ENCODE measurements at places on chromosomes 7 and 10. TPM values are rescaled to one million over a fixed set of nuclear protein-coding genes. Genes with fewer than 3 reads are reported as not detected.

GRCh38 chr10:46255801-46256747 is 30.7 kb upstream of the ANTXRL start:
- DNase-seq: no peak
- H3K27ac ChIP-seq: no peak overlapping the region
- H3K4me3 ChIP-seq: no peak overlapping the region
- no peaks in the 10 kb centered on the region for H3K36me3 ChIP-seq
- H3K27me3 ChIP-seq: no peaks in the 10 kb centered on the region

DNA sequence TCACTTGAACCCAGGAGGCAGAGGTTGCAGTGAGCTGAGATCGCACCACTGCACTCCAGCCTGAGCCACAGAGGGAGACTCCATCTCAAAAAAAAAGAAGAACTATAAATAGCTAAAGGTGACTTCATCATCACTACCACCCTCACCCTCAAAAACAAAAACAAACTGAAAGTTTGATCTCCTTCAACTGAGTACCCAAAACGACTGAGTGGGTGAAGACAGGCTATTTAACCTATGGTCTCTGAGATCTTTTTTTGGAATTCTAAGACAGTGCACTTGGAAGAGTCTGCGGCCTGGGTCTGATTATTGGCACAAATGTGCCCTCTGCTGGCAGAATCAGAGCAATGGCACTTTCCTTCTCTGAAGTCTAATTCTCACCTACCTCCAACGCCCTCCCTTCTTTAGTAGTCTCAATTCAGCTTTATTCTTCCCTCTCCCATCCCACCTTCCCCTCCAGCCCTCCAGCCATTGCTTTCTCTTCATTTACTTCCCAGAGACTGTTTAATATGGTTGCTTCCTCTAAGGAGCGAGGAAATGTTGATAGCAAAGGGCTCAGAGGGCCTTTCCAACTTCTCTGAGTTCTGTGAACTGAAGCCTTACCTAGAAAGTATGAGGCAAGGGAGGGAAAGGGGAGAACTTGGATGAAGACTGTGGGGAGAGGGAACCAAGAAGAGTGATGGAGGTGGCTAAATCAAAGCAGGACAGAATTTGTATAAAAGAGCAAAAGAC is 2.9 kb upstream of the MYOZ1 start:
- peaks cover 18% of the 10 kb centered on the region for H3K4me1 ChIP-seq
- no peaks in the 10 kb centered on the region for H3K27me3 ChIP-seq
- no peak overlapping the region for H3K4me3 ChIP-seq
- H3K27ac ChIP-seq: peak overlapping the region; percentile 27
- DNase-seq: peak; percentile 53

Gene VAX1
- not detected for total RNA-seq

Gene GRID2IP
- not detected for total RNA-seq

DNA sequence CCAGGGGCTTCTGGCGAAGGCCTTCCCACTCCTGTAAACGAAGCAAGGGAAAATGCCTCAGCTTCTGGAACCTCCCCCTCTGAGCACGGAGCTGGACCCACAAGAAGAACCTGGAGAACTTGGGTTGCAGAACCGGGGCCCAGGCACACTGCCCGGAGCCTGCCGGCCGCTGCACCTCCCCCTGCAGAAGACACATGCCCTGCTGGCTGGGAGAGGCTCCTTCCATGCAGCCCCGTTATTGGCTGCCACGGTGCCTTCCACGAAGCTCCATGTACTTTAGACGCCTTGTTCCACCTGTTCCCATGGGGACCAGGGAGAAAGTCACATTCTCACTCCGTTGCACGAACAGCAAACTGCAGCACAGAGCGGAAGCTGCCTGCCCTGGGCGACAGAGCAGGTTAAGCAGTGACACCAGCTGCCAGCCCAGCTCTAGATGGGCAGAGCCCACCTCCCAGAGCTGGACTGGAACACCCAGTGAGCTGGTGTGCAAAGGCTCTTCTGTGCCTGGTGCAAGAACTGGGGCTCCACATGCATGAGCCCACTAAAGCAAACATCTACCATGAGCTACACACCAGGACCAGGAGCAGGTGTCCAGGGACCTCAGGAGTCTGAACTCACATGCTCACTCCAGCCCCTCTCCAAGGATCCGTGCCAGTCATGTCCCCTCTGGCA is 70.1 kb downstream of the TNS3 start:
- H3K27me3 ChIP-seq: no peaks in the 10 kb centered on the region
- no peak overlapping the region for H3K4me3 ChIP-seq
- no peaks in the 10 kb centered on the region for H3K36me3 ChIP-seq

DNA sequence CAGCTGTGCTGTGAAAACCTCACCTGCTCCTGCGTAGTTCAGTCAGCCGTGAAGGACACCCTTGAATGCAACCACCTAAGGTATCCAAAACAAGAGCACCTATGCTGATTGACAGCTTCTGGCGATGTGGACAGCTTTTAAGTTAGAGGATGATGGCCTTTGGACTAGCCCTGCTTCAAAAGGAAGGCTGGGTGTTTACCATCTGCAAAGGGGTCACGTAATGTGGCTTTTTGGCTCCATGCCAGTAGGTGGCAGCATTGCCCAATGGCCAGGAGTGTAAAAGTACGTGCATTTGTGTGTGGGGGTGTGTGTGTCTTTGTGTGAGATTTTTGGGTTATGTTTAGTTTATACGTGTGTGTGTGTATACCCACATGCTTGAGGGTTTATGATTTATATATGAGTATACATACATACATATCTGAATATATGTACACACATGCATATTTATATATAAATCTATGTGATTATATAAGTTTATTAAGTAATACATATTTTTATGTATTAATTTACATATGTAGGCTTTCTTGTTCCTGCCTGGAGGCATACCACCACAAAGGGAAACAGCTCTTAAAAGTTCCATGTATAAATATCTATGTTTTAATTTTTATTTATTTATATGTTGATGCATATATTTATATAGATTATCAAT is 236.3 kb upstream of the ANKRD30A start:
- H3K27me3 ChIP-seq: no peaks in the 10 kb centered on the region
- no peaks in the 10 kb centered on the region for H3K4me1 ChIP-seq
- no peaks in the 10 kb centered on the region for H3K36me3 ChIP-seq
- no peak for DNase-seq
- H3K27ac ChIP-seq: no peak overlapping the region

DNA sequence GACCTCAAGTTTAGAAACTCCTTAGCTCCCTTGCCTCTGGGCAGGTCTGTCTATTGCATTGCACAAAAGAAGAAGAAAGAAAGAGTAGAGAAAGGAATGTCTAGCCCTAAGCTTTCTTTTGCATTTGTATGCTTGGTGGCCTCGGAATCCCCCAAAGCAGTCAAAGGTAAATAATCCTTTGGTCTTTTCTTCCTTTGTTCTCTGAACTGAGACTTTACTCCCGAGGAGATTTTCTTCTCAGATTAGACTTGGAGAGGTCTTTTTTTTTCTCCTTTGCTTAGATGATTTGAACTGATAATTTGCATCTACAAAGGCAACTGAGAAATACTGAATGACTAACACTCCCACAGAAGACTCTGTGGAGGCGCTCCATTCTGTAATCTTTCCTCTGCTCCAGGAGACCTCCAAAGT is 93.2 kb downstream of the AKR1D1 start:
- no peaks in the 10 kb centered on the region for H3K36me3 ChIP-seq
- peaks cover 15% of the 10 kb centered on the region for H3K4me1 ChIP-seq
- no peaks in the 10 kb centered on the region for H3K27me3 ChIP-seq
- no peak overlapping the region for H3K4me3 ChIP-seq
- no peak overlapping the region for H3K27ac ChIP-seq

Gene ZRANB1
- 8.2 TPM for total RNA-seq

Gene TACC2
- 0.21 TPM for total RNA-seq

DNA sequence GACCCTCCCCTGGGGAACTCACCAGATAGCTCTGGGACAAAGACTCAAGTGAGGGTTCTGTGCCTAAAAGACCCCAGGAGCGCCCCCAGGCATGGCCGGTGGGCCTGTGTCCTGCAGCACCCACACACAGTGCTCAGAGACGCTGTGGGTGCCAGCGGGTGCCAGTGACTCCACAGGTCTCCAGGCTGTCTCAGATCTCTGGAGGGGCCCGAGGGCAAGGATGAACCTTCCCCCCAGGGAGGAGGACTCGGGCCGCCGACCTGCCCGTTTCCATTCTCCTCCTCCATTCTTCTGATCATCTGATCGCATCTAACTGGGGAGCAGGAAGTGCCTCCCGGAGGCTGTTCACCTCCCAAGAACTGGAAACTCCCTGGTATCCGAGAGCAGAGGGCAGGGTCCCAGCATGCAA is 980 bp downstream of the ADAM8 start:
- peak overlapping the region; percentile 96 for H3K27ac ChIP-seq
- H3K36me3 ChIP-seq: peaks cover 25% of the 10 kb centered on the region
- peaks cover 33% of the 10 kb centered on the region for H3K4me1 ChIP-seq

Gene TMEM236
- not detected for total RNA-seq

Gene CDHR1
- total RNA-seq: 0.41 TPM

Data from GM12878 (cell line).